Fibroblast of lung (primary cell): ENCODE measurements at places on chromosomes 12 and 14.

- H3K27ac ChIP-seq, result no peak overlapping the region
- H3K4me1 ChIP-seq, result peaks cover 4% of the 10 kb centered on the region
- peak; percentile 89 for DNase-seq
- no peak overlapping the region for H3K4me3 ChIP-seq
- H3K36me3 ChIP-seq, result no peaks in the 10 kb centered on the region
These were observed 58.8 kb downstream of the PIK3C2G start for GRCh38 chr12:18320036-18320617.

GRCh38 chr12:92933606-92934005, 4.5 kb upstream of the EEA1 start:
- H3K27me3 ChIP-seq, result no peaks in the 10 kb centered on the region
- H3K4me3 ChIP-seq, result no peak overlapping the region
- H3K4me1 ChIP-seq, result no peaks in the 10 kb centered on the region
- DNase-seq, result no peak
- H3K36me3 ChIP-seq, result no peaks in the 10 kb centered on the region

DNA sequence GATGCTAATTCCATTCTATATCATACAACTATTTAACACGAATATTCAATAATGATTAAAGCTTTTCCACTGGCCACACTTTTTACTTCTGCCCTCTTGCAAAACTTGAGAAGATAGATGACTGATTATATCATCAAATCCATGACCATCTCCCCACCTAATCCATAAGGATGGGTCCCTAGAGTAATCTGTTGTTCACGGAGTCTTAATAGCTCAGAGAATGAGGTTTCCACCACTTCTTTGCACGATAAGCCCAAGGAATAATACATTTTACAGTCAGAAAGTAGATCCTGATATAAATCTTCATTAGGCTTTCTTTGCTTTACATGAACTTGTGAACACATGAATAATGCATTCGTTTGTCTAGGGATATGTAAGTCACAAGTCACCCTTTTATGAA, 527.2 kb downstream of the GALC start:
- DNase-seq, result no peak
- H3K36me3 ChIP-seq, result no peaks in the 10 kb centered on the region
- no peaks in the 10 kb centered on the region for H3K4me1 ChIP-seq
- H3K4me3 ChIP-seq, result no peak overlapping the region

DNA sequence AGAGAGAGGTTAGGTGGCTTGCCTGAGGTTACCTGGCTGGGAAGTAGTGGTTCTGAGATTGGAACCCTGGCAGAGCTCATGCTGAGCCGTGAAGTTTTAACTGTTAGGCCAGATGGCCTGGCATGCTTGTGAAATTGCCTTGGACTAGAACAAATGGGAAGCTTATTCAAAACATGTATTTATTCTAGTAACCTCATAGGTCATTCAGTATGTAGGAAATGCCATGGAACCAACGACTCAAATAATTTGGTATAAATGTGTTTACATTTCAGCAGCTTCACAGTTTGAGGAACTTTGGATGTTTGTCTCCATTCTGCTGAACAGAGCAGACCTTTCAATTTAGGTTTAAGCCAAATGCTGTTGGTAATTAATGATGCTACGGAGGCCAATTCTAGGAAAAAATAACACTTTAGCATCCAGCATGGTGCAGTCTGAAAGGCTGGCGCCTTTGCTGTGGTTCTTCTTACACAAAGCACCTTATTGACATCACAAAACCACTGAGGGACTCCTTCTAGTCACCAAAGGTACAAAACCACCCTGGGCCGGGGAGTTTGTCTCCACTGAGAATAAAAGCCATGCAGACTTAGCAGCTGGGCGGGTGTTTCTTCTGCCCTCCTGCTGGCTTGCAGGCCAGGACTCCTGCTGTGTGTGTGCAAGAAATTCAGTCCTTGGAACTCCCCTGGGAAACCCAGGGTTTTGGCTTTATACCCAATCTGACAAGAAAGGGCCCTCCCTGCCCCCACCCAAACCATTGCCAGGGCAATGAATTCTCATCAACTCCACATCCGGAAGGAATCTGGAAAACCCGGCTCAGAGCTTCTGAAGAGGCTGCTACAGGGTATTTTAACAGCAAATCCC, 64.2 kb downstream of the ELK3 start:
- DNase-seq, result peak; percentile 73
- no peak overlapping the region for H3K4me3 ChIP-seq
- peaks cover 22% of the 10 kb centered on the region for H3K4me1 ChIP-seq
- H3K36me3 ChIP-seq, result peaks cover 7% of the 10 kb centered on the region

- no peaks in the 10 kb centered on the region for H3K36me3 ChIP-seq
- DNase-seq, result no peak
- H3K27ac ChIP-seq, result no peak overlapping the region
- no peak overlapping the region for H3K4me3 ChIP-seq
- H3K27me3 ChIP-seq, result no peaks in the 10 kb centered on the region
These were observed 64.6 kb upstream of the PNMA1 start for GRCh38 chr14:73778736-73779135.

DNA sequence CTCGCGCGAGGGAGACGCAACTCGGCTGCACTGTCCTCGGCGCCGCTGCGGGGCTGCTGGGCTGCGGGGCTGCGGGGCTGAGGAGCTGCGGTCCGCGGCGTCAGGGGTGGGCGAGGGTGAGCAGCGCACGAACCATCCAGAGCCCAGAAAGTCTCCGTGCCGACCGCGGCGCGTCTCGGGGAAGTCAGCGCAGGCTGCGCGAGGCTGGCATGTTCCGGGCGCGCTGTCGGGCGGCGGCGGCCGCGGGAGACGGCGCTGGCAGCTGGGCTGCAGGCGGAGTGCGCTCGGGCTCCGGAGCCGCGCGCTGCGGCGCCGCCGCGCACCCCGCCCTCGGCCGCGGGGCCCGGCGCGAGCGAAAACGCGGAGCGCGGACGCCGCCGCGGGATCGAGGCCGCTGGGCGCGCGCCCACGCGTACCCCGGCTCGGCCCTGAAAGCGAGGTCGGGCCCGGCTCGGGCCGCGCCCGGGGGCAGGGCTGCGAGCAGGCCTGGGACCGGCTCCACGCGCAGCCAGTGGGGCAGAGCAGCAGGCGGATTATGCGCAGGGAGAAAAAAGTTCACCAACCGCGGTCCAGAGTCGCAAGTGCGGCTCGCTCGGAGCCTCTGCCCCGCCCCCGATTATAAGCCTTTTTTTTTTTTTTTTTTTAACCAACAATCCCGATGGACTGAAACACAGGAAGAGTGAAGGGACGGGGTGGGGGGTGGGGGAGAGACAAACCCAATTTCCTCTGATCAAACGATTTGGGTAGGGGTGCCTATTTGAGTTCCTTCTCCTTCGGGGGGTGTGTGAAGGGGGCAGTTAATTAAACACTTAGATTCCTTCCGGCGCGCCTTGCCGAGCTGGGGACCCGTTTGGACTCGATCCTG, at the start of gene PRICKLE1:
Gene PRICKLE1 (minus strand): TSS at position 282 of the 865 bp plus-strand sequence. CDS start 117,230 bp downstream, outside the sequence.
- no peaks in the 10 kb centered on the region for H3K36me3 ChIP-seq
- peak within 1 kb of the TSS; percentile 27 for H3K27ac ChIP-seq
- peak within 1 kb of the TSS; percentile 57 for H3K4me3 ChIP-seq
- peak; percentile 81 for DNase-seq

- H3K4me1 ChIP-seq, result peaks cover 2% of the 10 kb centered on the region
- no peak overlapping the region for H3K4me3 ChIP-seq
- H3K27me3 ChIP-seq, result no peaks in the 10 kb centered on the region
- H3K36me3 ChIP-seq, result no peaks in the 10 kb centered on the region
- peak; percentile 5 for DNase-seq
These were observed 318.5 kb downstream of the KCNC2 start for GRCh38 chr12:74891083-74891668.

DNA sequence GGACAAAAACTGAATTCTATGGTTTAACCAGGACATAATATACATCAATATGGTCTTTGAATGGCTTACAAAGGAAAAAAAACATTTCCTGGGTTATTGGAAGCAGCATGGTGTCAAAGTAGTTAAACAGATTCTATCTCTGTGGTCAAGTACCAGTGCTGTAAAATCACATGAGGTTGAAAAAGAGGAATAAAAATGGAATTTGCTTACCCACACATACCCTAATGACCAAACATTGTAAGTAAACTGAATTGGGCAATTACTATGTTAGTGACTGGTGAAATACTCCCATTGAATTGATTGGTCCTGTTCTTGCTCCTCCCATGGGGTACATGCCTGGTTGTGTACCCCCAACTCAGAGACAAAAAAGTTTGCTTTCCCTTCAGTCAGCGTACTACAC, 19.6 kb downstream of the IFNG start:
- DNase-seq, result no peak
- H3K27me3 ChIP-seq, result no peaks in the 10 kb centered on the region
- no peak overlapping the region for H3K27ac ChIP-seq
- no peak overlapping the region for H3K4me3 ChIP-seq
- no peaks in the 10 kb centered on the region for H3K36me3 ChIP-seq

GRCh38 chr12:57476993-57477709, 2.5 kb downstream of the ARHGAP9 start:
- H3K36me3 ChIP-seq, result no peaks in the 10 kb centered on the region
- H3K4me1 ChIP-seq, result no peaks in the 10 kb centered on the region
- no peak overlapping the region for H3K27ac ChIP-seq
- H3K27me3 ChIP-seq, result peaks cover 63% of the 10 kb centered on the region

- H3K36me3 ChIP-seq, result peaks cover 13% of the 10 kb centered on the region
- H3K27ac ChIP-seq, result peak overlapping the region; percentile 97
- DNase-seq, result peak; percentile 100
- peaks cover 73% of the 10 kb centered on the region for H3K4me1 ChIP-seq
- H3K27me3 ChIP-seq, result no peaks in the 10 kb centered on the region
These were observed 39.9 kb downstream of the LTBP2 start for GRCh38 chr14:74571901-74572725.

GRCh38 chr12:85329913-85330312, 49.9 kb downstream of the ALX1 start:
- H3K4me3 ChIP-seq, result no peak overlapping the region
- no peaks in the 10 kb centered on the region for H3K4me1 ChIP-seq
- H3K27ac ChIP-seq, result no peak overlapping the region

DNA sequence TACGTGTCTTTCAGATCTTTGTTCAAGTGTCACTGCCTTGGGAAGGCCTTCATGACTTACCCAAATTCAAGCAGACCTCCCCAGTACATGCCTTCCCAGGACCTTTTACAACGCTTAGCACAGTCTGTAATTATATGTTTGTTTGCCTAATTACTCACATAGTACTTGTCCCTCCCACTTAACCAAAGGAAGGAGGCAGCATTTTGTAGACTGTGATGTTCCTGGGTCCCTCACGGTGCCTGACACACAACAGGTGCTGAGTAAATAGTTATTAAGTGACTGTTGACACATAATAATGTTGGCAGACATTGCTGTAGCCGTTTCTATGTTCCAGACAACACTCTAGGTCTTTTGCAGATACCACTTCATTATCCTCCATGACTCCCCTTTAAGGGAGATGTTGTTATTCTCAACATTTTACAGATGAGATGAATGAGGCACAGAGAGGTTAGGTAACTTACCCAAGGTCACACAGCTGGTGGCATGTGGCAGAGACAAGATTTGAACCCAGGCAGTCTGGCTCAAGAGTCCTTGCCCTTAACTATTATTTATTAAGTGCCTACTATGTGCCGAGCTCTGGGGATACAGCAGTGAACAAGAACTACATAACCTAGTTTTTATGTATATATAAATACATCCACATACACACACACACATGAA, 130.7 kb downstream of the PHETA1 start:
- no peak overlapping the region for H3K4me3 ChIP-seq
- no peaks in the 10 kb centered on the region for H3K4me1 ChIP-seq
- H3K27ac ChIP-seq, result no peak overlapping the region
- H3K27me3 ChIP-seq, result no peaks in the 10 kb centered on the region
- DNase-seq, result no peak
- H3K36me3 ChIP-seq, result no peaks in the 10 kb centered on the region

GRCh38 chr12:94832105-94832504, 171.4 kb downstream of the NDUFA12 start:
- H3K27me3 ChIP-seq, result no peaks in the 10 kb centered on the region
- no peak overlapping the region for H3K27ac ChIP-seq
- H3K4me1 ChIP-seq, result no peaks in the 10 kb centered on the region
- no peak overlapping the region for H3K4me3 ChIP-seq
- H3K36me3 ChIP-seq, result no peaks in the 10 kb centered on the region

- no peak overlapping the region for H3K27ac ChIP-seq
- H3K4me1 ChIP-seq, result no peaks in the 10 kb centered on the region
- peaks cover 26% of the 10 kb centered on the region for H3K36me3 ChIP-seq
- no peaks in the 10 kb centered on the region for H3K27me3 ChIP-seq
These were observed 66.3 kb downstream of the CLIP1 start for GRCh38 chr12:122356192-122356635.

DNA sequence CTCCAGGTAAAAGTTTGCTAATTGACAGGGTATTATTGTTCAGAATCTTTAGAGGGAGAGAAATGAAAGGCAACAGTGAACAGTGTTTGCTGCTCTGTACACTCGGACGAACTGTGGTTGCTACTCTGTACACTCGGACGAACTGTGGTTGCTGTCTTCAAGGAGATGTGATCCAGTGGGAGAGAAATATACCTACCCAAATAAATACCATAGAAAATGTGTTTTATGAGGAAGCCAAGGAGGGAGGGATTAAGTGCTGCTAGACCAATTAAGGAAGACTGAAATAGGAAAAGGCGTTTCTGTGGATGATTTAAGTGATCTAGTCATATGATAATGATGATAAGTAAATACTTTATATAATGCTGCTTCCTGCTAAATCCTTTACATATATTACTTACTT, 2.7 kb downstream of the STK38L start:
- no peaks in the 10 kb centered on the region for H3K27me3 ChIP-seq
- H3K4me3 ChIP-seq, result peak overlapping the region; percentile 26
- H3K27ac ChIP-seq, result no peak overlapping the region
- DNase-seq, result peak; percentile 57

- no peaks in the 10 kb centered on the region for H3K27me3 ChIP-seq
- no peak overlapping the region for H3K4me3 ChIP-seq
- no peak for DNase-seq
- H3K36me3 ChIP-seq, result no peaks in the 10 kb centered on the region
- no peak overlapping the region for H3K27ac ChIP-seq
- no peaks in the 10 kb centered on the region for H3K4me1 ChIP-seq
These were observed 7.9 kb downstream of the ACADS start for GRCh38 chr12:120733574-120733973.

- DNase-seq, result peak; percentile 95
- H3K36me3 ChIP-seq, result no peaks in the 10 kb centered on the region
- H3K27me3 ChIP-seq, result peaks cover 5% of the 10 kb centered on the region
- peak overlapping the region; percentile 15 for H3K4me3 ChIP-seq
- peak overlapping the region; percentile 33 for H3K27ac ChIP-seq
These were observed 2.3 kb upstream of the HSPB8 start for GRCh38 chr12:119176267-119177055.

GRCh38 chr14:105126981-105127329, 41.6 kb downstream of the JAG2 start:
- DNase-seq, result no peak
- H3K4me3 ChIP-seq, result no peak overlapping the region
- peaks cover 2% of the 10 kb centered on the region for H3K27me3 ChIP-seq
- H3K4me1 ChIP-seq, result no peaks in the 10 kb centered on the region
- no peak overlapping the region for H3K27ac ChIP-seq
- no peaks in the 10 kb centered on the region for H3K36me3 ChIP-seq
